Stimulated activated CD8-positive, alpha-beta memory T cell treated with anti-CD3 and anti-CD28 coated beads, Interleukin-2, amount 100 ng/mL, for 48 hours (primary cell): ENCODE measurements at places on chromosomes 4 and X.

GRCh38 chrX:152635941-152636340 is 1.8 kb upstream of the GABRQ start:
- DNase-seq = no peak

GRCh38 chr4:48910511-48910910 is 3.9 kb upstream of the OCIAD2 start:
- DNase-seq = no peak

GRCh38 chr4:22780317-22780716 is 87.6 kb downstream of the GBA3 start:
- no peak for DNase-seq

DNA sequence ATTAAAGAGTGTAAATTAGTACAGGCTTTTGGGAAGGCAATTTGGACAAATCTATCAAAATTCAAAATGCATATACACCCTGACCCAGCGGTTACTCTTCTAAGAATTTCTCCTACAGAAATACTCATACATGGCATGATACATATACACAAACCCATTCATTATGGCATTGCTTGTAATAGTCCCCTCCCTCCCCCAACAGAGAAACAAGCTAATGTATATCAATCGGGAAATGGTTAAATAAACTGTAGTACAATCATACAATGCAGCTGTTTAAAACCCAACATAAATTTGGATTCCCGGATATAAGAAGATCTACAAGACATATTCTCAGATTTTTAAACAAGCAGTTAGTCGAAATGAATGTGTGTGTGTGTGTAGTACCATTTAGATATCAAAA is 808 bp downstream of the HUWE1 start:
- no peak for DNase-seq

DNA sequence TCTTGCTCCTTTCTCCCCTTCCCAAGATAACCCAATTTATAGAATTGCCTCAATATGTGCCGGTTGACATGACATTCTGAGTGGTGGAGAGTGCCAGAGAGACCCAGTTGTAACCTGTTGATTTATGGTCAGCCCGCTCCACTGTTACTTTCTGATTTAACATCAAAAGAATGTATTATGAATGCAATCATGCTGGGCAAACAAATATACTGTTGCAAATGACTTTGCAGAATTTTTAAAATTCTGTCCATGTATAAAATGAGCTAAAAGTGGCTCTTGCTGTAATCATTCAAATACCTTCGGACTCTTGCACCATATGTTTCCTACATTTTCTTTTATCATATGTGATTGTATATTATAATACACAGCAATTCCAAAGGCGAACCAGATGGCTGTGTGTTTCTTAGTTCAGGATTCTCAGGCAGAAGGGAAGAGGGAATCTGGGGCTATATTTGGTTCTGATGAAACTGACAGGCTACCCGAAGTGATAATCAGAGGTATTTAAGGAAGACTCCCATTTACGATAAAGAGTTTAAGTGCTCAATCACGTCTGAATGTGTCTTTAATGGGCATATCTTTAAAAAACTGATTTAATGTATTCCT is 131.7 kb downstream of the CLCN4 start:
- no peak for DNase-seq

DNA sequence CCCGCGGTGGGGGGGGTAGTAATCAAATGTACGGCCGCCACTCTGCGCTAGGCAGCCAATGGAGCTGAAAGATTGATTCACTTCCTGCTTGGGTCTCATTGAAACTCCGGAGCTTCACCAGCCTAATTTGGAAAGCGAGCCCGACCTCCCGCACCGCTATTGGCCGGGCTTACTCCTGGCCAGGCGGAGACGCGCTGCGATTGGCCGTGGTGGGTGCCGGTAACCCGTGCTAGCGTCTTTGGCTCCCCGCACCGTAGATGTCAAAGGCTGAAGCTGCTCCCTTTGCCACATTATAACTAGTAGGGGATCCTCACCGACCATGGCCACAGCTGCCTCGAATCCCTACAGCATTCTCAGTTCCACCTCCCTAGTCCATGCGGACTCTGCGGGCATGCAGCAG is at the start of gene POU3F4:
TSS of gene POU3F4 (plus strand) at position 285 of the 400 bp plus-strand sequence. CDS start at position 320, 35 bp downstream.
- no peak for DNase-seq
